ENCODE measurements at places on chromosomes 1 and 21.

GRCh38 chr21:42645211-42646075 lies 8.0 kb upstream of the PDE9A start:
- no peak for DNase-seq

- no peak for DNase-seq
Measured at GRCh38 chr1:93442741-93443140, 5.2 kb upstream of the FNBP1L start.

GRCh38 chr1:118151312-118151937 lies 33.6 kb downstream of the SPAG17 start:
- peak; percentile 10 for DNase-seq

DNA sequence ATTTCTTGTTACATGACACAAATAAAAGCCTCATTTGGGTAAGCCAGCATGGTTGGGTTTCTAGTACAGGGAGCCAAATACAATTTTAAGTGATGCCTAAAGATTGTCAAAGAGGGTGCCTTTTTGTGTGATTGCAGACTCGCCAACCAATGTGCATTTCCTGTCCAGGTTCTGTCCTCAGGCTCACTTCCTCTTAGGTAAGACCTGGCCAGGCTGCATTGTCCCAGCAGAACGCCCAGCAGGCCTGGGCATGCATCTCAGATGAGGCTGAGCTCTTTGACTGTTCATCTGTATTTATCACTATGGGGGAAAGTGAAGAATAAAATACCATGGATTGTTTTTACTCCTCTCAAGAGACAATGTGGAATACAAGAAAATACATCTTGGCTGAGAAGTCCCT lies 49.7 kb downstream of the KCNC4 start:
- no peak for DNase-seq

DNA sequence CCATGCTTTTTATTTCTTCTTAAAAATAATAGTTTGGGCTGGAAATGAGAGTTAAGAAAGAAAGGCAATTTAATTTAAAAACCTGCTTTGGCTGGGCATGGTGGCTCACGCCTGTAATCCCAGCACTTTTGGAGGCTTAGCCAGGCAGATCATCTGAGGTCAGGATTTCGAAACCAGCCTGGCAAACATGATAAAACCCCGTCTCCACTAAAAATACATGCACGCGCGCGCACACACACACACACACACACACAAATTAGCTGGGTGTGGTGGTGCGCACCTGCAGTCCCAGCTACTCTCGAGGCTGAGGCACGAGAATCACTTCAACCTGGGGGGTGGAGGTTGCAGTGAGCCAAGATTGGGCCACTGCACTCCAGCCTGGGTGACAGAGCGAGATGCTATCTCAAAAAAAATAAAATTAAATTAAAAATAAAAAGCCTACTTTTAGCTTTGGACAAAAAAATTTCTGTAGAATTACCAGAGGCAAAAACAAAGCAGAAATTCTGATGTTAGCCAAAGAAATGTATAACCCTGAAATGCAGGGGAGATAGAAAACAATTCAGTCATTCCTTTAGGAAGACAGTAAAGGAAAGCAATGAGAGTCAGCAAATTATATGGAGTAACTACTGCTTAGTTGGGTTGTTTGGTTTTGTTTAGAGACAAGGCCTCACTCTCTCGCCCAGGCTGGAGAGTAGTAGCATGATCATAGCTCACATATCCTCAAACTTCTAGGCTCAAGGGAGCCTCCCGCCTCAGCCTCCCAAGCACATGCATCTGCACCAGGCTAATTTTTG lies 15.7 kb upstream of the IPP start:
- no peak for DNase-seq

DNA sequence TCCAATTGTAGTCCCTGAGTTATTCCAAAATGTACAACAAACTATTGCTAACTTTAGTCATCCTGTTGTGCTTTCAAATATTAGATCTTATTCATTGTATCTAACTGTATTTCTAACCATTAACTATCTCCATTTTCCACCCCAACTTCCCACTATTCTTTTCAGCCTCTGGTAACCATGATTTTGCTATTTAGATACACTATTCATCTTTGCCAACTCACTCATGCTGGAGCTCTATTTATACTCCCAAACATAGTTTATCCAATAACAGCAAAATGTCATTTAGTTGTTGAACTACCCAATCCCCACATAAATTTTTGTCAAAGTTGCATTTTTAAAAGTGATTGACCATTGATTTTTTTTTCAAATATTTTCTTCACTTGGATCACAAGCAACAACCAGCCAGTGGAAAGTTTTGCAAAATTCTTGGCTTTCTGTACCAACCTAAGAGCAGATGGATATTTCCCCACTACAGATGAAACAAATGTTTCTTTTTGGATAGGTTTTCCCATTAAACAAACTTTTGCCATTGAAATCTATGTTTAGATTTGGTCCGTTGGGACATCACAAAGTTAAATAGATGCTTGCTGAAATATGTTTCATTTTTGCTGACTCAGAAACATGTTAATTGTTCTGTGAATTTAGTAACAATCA lies 866.0 kb downstream of the LTN1 start:
- DNase-seq, result no peak

- no peak for DNase-seq
Measured at GRCh38 chr1:95948023-95948422, 714.0 kb downstream of the RWDD3 start.

DNA sequence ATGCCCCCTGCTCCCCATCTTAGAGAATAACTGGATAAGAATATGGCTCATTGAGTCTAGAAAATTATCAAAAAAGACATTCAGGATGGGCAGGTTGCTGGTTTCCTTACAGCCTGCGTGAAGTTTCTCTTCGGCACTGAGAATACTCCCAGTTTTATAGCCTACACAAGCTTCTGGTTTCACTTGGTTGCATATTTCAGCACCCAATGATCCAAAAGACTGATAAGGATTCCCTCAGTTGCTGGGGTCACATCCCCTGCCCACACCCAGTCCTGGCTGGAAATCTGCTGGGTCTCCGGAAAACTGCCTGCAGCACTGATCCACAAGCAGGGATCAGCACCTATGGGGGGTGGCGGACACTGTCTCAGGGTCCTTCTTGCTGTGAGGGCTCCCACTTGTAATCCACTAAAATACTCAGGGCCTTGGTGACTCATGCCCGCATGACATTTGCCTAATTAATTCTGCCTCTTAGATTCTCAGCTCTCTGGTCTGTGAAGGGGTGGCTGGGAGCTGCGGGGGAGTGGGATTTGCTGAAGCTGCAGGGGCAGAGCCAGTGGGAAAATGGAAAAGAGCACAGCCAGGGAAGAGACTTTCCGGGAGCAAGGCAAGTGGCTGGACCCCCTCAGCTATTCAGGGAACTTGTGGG lies 142.5 kb downstream of the ZNF648 start:
- DNase-seq, result no peak

DNA sequence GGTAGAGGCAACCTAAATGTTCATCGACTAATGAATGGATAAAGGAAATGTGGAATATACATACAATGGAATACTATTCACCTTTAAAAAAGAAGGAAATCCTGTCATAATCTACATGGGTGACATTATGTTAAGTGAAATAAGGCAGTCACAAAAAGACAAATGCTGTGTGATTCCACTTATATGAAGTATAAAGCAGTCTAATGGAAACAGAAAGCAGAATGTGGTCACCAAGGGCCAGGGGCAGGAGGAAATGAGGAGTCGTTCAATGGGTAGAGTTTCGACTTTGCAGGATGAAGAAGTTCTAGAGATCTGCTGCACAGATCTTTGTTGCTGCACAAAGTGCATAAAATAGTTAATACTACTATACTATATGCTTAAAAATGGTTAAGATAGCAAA lies 7.8 kb downstream of the DIPK1A start:
- no peak for DNase-seq

- no peak for DNase-seq
Measured at GRCh38 chr1:21050031-21050430, 126.7 kb downstream of the EIF4G3 start.

GRCh38 chr1:225748529-225748928 lies 29.1 kb upstream of the SRP9 start:
- no peak for DNase-seq

GRCh38 chr1:229098361-229098760 lies 172.6 kb upstream of the RAB4A start:
- no peak for DNase-seq

- no peak for DNase-seq
Measured at GRCh38 chr1:12488666-12489354, 129.2 kb downstream of the DHRS3 start.

GRCh38 chr21:46637952-46638746 lies 2.7 kb downstream of the PRMT2 start:
- no peak for DNase-seq

GRCh38 chr1:98824736-98825135 lies 163.2 kb downstream of the SNX7 start:
- no peak for DNase-seq

DNA sequence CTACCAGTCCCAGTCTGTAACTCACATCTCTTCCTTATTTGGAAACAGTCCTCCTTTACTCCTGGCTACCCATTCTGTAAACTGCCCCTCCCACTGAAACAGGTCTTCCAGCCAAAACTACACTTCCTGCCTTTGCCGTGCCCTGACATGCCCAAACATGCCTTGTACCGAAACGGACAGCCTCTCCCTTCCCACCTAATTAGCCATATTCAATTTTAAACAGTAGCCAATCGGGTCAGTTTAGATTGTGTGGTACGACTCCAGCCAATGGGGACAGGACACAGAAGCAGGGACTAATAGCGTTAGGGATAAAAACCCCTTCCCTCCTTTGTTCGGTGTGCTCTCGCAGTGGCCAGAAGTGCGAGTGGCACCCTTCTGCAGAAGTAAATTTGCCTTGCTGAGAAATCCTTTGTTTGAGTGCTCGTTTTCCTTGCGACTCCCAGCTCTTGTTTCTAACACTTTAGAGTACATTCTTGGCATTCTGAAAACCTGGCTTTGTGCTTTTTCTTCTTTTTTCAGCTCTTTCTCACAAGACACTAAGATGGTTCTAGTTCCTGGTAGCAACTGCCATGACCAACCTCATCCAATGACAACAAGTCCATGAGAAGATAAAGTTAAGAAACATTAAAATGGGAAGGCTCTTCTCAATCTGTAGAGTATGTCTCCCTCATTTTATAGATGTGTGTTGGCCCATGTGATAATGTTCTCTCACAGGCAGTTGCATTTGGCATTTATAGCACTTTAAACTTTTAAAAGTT lies 325.1 kb upstream of the GREM2 start:
- DNase-seq, result no peak

- peak; percentile 26 for DNase-seq
Measured at GRCh38 chr1:231091831-231092301, 51.8 kb upstream of the FAM89A start.

- no peak for DNase-seq
Measured at GRCh38 chr1:55071477-55071876, 32.1 kb downstream of the PCSK9 start.

DNA sequence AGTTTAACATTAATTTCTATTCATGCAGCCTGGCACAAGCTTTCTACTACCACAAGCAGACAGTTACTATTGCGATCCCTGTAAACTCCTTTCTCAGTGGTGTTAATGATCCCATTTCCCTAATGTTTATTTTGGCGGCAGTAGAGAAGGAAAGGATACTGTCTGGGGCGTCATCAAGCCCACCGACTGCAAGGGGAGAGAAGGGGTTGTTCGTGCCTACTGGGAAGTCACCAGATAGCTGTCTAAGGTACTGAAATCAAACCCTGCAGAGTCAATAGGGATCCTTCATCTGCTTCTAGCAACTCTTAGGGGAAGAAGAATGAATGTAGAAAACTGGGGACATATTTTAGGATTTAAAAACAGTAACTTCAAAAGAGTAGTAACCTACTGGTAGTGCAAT lies 95.2 kb upstream of the ADAR start:
- DNase-seq, result no peak

GRCh38 chr1:1215080-1215676 lies 1.2 kb upstream of the TNFRSF4 start:
- no peak for DNase-seq

GRCh38 chr21:36555199-36555800 lies 75.4 kb upstream of the CLDN14 start:
- no peak for DNase-seq

All from stimulated activated CD4-positive, alpha-beta T cell treated with anti-CD3 and anti-CD28 coated beads, Interleukin-1b, Interleukin-23, amount 100 ng/mL, for 24 hours (primary cell).